ENCODE measurements at places on chromosomes 1 and 21.

GRCh38 chr1:55938376-55938850, 641.0 kb downstream of the PLPP3 start:
- peak; percentile 47 for DNase-seq

- DNase-seq: peak; percentile 18
Measured at GRCh38 chr1:92411511-92411910, 75.2 kb downstream of the GFI1 start.

GRCh38 chr1:229035054-229035747, 235.7 kb upstream of the RAB4A start:
- DNase-seq: peak; percentile 64

DNA sequence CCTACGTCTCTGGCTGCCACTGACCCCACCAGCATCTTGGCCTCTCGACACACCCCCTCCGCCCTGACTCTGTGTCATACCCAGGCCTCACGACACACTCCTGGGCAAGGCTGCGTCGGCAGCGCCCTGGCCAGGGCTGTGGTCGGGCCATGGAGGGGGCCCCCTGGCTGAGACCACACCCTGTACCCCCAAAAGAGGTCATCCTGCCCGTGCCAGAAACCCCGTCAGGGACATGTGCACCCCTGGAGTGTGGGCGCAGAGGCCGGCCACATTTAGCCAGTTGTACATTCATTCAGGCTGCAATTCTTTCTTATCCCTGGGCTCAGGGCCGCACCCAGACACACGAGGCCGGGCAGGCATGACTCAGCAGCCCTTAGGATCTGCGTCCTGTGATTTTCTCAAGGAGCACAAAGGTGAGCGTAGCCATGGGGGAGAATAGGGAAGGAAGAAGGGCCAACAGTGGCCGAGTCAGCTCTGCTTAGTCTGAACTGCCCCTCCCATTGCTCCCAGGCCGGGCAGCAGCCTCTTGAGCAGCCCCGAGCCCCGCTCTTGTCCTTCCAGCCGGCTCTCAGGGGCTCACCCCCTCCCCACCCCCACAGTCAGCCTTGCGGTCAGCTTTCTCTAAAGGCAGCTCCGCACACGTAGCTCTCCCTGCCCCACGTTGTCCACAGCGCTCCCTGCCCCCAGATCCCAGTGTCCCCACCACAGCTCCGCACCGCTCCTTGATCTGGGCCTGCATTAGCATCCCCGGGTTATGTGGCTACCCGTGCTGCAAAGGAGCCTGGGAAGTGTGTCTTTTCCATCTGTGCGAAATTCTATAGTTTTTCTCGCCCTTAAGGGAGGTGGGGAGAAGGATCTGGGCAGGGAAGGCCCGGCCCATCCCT, 7.9 kb downstream of the CSTB start:
- DNase-seq: peak; percentile 90

GRCh38 chr1:2504225-2504948, 22.0 kb downstream of the PANK4 start:
- no peak for DNase-seq

DNA sequence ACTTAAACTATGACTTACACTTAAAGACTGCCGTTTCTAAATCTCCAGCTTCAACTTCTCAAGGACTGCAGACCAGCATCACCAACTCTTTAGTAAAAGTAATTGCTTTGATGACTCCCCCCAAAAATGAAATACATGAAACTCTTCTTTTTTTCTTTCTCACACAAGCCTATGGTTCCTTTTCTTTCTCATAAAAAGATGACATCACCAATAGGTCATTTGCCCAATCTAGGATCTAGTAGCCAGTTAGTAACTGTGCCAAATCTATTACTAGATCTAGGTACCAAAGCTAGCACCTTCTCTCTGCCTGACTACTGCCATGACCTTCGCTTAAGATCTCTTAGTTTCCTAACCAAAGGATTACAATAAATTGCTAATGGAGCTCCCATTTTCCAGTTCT, 1266.0 kb upstream of the ADGRL4 start:
- DNase-seq: no peak

- DNase-seq: no peak
Measured at GRCh38 chr1:55524006-55524405, 308.8 kb upstream of the USP24 start.

- no peak for DNase-seq
Measured at GRCh38 chr1:65505547-65506300, 85.3 kb downstream of the LEPR start.

DNA sequence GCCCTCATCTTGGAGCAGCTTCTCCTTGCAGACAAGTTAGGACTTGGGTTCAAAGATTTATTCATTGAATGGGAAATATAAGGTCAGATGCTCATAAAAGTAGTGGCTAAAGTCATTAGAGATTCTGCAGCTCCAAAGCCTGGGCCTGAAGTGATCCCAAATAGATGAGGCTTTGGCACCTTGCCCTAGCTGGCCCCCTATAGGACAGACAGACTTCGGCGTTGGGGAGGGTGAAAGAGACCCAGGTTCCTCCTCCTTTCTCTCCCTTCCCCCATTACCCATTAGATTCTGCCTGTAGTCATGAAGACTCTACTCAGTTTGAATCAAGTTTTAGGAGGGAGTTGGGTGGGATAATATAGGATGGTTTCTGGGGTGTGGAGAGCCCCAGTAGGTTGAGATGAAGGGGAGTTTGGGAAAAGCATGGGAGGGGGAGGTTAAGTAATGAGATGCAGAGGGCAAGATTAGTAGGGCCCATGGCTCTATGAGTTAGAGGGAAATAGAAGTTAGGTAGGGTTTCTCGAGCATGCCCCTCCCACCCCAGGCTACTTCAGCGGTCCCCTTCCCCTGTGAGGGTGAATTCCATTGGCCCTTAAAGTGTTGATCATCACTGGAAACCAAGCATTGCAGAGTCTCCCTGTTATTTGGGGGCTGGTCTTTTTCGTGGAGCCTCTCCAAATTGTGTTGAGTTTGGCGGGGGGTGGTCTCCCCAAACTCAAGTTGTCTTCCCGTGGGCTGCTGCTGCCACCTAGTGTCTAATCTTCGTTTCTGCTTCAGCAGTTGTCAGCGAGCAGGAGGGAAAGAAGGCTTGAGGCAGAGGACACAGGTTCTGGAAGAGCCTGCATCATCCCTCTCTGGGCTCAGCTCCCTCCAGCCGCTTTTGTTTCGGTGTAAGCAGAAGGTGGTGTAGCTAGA, 2.1 kb upstream of the AHDC1 start:
- DNase-seq: peak; percentile 58

- no peak for DNase-seq
Measured at GRCh38 chr1:195569934-195570333, 1038.3 kb downstream of the KCNT2 start.

DNA sequence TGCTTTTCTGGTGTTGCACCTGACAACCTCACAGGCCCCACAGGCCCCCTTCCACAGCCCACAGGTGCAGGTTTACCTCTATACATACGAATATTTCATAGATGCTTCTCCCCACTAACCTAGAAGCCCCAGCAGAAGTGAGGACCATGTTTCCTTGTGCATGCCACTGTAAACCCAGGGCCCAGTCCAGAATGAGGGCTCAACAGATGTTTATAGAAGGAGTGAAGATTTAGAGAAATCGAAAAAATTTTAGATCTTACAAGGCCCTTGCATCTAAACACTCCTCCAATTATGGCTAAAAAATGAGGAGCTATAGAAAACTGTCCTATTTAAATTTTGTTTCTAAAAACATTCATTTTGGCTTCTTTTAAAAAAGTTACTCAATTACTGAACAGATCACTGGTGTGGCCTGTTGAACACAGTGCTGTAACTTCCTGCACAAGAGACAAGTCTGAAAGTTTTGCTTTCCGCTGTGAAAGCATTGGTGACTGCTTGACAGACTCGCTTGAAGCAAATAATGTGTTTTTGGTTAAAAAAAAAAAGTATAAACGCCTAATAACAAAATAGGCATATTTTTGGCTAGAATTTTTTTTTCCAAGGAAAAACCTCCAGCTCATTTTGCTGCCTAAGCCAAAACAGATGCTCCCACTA, 1.2 kb downstream of the ABCB10 start:
- peak; percentile 22 for DNase-seq

DNA sequence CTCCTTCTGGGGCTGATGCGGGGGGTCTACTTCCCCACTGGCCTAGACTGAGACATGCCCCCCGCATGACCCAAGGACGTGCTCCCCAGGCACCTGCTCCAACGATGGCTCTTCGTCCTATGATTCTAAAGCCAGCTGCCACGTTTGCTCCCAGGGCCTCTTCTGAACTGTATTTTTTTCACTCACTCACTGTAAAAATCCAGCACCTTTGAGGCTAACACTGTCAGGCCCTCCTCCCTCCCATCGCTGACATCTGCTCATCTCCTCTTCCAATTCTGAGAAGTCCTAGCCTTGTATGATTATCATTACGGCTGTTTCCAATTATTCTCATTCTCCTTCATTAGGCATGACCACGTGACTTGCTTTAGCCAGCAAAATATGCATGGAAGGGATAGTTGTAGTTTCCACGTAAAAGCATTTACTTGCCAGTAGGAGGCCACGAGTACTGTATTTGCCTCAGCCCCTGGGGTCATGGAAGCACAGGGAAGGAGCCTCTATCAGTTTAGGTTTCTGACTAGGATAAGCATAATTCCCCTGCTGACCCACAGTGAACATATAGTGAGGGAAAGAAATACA, 19.1 kb upstream of the EDN2 start:
- no peak for DNase-seq

GRCh38 chr1:237884237-237884636, 6.5 kb downstream of the ZP4 start:
- no peak for DNase-seq

- DNase-seq: no peak
Measured at GRCh38 chr1:244346972-244347618, 104.6 kb downstream of the ADSS2 start.

GRCh38 chr1:246771366-246771765, 47.2 kb downstream of the SCCPDH start:
- DNase-seq: no peak

DNA sequence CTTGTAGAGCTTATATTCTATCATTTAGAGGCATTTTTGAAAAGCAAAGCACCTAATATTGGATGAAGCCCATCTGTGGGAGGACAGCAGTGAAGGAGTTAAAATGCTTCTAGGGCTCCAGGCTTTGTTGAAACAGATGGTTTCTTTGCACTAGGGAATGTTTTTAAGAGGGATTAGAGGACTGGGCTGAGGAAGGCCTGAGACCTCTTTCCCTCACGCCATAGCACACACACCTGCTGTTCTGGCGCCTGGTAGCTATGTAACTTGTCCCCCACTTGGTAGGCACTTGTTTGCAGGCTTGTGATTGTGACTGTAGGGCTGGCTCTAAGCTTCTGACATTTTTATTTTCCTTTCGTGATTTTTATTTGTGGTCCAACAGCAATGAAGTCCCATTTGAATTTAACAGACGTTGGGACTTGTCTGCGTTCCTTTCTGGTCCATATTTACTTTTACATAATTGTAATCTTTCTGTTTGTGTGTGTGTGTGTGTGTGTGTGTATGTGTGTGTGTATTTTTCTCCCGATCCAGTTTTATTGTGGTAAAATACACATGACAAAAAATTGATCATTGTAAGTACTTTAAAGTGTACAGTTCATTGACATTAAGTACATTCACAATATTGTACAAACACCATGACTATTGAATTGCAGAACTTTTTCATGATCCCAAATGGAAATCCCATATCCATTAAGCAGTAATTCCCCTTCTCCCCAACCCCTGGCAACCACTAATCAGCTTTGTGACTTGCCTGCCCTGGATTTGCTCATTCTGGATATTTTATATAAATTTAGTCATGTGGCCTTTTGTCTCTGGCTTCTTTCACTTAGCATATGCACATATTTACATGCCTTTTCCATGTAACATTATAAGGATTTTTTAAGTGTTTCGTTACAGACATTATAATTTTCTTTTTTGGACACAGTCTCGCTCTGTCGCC, 33.5 kb upstream of the MACF1 start:
- no peak for DNase-seq

- DNase-seq: no peak
Measured at GRCh38 chr1:168291222-168291837, 10.7 kb downstream of the TBX19 start.

DNA sequence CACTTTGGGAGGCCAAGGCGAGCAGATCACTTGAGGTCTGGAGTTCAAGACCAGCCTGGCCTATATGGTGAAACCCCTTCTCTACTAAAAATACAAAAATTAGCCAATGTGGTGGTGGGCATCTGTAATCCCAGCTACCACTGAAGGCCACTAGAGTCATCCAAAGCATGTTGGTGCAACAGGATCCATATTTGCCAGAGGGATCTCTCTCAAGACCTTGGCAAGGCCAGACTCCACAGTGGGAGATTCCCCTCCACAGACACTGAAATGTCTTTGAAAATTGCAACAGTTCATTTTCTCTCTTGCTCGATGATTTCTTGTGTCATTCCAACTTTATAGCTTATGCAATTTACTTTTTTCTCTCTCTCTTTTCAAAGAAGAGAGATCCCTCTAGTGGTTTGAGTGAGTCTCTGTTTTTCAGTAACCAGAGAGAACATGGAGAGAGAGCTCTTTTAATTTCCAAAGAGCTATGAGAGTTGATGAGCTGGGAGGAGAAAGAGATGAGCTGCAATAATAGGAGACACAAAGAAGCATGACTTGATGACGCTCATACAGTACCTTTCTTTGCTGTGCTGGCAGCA, 176.8 kb upstream of the USP25 start:
- peak; percentile 37 for DNase-seq

DNA sequence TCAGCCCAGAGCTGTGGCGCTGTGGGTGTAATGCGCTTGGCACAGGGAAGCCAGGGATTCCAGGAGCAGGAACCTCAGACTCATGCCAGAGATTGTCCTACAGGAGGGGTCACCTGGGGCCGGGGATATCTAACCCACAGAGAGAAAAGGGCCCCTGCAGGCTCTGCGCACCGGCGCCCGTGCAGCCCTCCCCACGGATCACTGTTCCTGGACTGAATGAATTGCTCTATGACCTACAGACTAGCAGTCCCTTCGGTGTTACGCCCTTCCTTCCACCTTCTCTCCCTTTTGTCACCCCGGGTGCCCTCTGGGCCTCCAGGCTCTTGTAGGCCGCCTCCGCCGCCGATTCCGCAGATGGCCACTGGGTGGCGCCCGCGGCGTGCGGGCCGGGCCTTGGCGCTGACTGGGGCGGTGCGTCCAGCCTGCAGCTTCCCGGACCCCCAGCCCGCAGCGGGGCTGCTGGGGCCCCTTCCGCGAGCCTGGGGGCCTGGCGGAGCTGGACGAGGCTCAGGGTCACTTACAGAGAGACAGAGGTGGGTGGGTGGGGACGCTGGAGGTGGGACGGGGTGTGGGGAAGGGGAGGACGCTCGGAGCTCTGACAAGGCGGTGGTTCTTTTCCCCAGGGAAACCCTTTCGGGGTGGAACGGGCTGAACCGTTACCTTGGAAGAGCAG, 101.3 kb downstream of the IER5 start:
- DNase-seq: peak; percentile 63

GRCh38 chr1:101190441-101190840, 46.4 kb upstream of the S1PR1 start:
- DNase-seq: peak; percentile 51

GRCh38 chr1:55346586-55346985, 131.4 kb upstream of the USP24 start:
- DNase-seq: no peak

GRCh38 chr1:197224160-197224559, 43.9 kb upstream of the CRB1 start:
- peak; percentile 29 for DNase-seq

DNA sequence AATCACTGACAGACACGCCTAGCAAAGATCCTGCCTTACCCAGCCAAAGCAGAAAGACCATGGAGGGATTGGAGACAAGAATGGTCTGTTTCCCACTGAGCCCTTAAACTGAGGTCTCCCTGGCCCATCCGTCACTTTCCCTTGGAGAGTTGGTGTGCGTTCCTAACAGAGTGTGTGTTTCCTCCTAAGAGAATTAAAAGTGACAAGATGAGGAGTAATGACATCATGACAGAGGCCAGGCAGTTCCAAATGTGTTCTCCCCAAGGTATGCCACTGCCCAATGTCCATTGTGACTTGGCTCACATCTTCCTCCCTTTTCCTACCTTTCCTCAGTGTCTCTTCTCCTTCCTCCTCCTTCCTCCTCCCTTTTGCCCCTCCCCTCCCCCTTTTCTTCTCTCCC, 295.7 kb downstream of the SIPA1L2 start:
- DNase-seq: no peak
